ENCODE measurements at places on chromosomes 2 and 18.

- DNase-seq = no peak
Measured at GRCh38 chr2:198471291-198471690, 666.9 kb downstream of the PLCL1 start.

DNA sequence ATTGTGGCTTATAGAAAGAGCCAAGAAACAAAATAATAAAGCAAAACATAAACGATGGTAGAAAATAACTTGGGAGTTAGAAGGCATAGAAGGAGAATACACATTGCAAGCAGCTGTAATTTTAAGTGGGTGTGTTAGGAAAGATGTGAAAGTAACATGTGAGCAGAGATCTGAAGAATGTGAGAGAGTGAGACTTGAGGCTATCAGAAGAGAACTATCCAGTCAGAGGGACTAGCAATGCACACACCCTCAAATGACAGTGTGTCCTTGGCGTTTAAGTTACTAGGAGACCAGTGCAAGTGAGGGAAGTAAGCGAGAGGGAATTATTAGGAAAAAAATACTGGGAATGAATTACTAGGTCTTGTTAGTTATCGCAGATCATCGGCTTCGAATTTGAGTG, 304.9 kb downstream of the DSEL start:
- DNase-seq = no peak

- no peak for DNase-seq
Measured at GRCh38 chr18:36410346-36410745, 112.8 kb downstream of the FHOD3 start.

DNA sequence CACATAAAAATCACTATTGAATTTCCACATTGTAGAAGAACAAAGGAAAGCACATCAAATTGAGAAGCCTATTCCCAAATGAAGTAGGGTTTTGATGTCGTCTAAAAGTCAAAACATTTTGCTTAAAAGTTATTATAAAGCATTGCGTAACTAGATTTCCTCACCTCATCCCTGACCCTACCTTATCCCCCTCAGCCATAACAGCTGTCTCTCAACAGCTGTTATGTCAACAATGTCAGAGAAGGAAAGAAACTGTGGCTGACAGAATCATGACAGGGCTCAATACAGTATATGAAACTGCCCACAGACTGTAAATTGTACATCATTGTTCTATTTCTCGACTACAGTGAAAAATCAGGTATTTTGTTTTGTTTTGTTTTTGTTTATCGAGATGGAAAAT, 63.0 kb upstream of the ACVR1C start:
- DNase-seq = no peak

DNA sequence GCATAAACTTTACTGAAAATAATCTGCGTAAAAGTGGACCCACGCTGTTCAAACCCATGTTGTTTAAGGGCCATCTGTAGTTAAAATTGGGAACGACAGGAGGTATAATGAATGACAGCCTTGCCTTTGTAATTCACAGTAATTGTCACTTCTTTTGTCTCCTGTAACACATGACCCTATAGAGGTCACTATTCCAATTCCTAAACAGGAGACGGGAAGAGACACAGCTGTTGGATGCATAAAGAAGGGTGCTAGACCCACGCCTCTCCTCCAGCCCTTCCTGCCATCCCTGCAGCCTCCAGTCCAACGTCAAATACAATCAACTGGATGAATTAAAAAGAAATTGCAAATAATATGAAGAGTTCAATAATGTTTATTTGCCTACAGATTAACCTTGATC, 63.1 kb upstream of the NFATC1 start:
- no peak for DNase-seq

DNA sequence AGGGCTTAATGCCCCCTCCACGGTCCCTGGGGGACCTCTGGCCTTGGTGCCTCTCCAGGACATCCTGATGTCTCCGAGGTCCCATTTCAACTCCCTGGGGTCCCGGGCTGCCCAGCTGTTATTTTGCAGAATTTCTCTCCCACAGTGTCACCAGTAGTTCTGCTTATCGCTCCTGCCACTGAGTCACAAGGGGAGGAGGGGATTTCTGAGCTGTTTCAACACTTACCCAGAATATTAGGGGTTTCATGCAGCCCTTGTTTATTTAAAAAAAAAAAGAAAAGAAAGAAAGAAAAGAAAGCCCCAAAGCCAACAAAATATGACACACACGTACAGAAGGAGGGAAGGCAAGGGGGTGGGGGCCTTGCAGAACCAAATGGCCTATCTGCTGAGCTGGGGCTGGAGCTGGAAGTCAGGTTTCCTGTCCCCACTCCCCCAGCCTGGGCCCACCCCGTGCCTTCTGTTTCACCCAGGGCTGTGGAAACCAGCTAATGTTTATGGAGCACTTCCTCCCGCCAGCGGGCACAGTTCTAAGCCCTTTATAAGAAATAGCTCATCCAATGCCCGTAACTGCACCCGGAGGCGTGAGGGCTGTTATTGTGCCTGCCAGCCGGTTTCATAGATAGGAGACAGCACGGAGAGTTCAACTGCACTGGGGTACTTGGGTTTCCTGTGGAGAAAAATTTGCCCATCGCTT, 8.4 kb upstream of the ARID5A start:
- peak; percentile 20 for DNase-seq

- no peak for DNase-seq
Measured at GRCh38 chr18:51503351-51503750, 305.9 kb upstream of the MEX3C start.

DNA sequence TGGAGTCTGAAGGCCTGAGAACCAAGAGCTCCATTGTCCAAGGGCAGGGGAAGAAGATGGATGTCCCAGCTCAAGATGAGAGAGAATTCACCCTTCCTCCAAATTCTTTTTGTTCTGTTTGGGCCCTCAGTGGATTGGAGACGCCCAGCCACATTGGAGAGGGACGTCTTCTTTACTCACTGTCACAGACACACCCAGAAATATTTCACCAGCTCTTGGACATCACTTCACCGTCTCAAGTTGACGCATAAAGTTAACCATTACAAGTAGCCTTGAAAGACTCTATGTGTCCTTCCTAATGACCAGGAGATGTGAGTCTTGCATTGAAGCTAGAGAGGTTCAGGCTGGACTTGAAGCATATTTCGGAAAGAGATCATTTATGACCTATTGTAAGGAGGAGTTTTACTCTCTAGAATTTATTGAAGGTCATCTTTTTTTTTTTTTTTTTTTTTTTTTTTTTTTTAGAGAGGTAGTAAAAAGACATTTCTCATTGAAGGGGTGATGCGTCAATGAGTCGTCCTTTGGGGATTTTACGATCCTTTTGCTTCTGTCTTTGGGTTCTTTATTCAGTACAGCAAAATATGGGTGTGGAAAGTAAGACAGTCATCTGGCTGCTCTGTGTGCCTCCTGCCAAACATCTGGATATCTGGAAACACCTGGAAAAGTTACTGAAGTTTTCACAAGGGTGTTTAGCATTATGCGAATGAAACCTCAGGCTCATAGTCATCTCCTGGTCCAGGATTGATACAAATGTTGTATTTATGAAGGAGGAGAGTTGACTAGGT, 118.1 kb downstream of the PRPF40A start:
- DNase-seq = no peak

All from stimulated activated CD8-positive, alpha-beta memory T cell treated with anti-CD3 and anti-CD28 coated beads, Interleukin-12 subunit alpha, Interleukin-12 subunit beta, amount 100 ng/mL, for 1 hour (primary cell).